ENCODE measurements at places on chromosomes 2 and 18.

- no peak overlapping the region for H3K27ac ChIP-seq
- no peaks in the 10 kb centered on the region for H3K36me3 ChIP-seq
- H3K27me3 ChIP-seq, result peaks cover 1% of the 10 kb centered on the region
- DNase-seq, result no peak
Measured at GRCh38 chr2:129656081-129656598, 323.3 kb upstream of the RAB6C start.

DNA sequence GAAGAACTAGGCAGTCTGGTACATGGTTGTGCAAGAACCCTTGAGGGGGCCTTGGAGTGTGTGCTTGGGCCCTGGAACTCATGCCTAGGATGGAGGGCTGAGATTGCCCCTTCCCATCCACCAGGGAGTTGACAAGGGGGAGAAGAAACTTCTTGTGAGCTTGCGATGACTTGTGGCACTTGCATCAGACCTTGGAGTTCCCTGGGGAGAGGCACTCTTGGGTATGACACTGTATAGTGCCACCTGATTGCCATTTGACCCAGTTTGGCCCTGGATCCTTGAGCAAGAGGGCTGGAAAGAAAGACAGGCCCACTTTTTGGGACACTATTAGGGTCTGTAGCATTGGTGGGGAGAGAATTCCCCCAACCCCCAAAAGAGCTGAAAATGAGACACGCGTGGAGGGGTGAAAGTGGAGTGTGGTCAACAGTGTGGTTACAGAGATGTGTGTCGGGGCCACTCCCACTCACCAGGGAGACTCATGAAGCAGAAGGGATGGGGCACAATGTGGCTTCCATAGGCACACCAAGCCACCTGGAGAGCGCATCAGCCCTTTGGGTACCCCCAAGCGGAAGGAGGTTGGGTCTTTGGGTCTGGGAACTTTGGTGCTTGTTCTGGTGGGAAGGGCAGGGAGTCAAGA is 101.3 kb downstream of the MSH2 start:
- peaks cover 11% of the 10 kb centered on the region for H3K36me3 ChIP-seq
- DNase-seq, result no peak
- no peaks in the 10 kb centered on the region for H3K27me3 ChIP-seq
- H3K4me1 ChIP-seq, result peaks cover 8% of the 10 kb centered on the region
- no peak overlapping the region for H3K27ac ChIP-seq

GRCh38 chr2:152221839-152222238 is 46.3 kb upstream of the STAM2 start:
- H3K4me3 ChIP-seq, result no peak overlapping the region
- no peaks in the 10 kb centered on the region for H3K36me3 ChIP-seq
- no peaks in the 10 kb centered on the region for H3K4me1 ChIP-seq

GRCh38 chr2:180010701-180011100 is 3.6 kb upstream of the CWC22 start:
- H3K27ac ChIP-seq, result peak overlapping the region; percentile 6
- H3K4me1 ChIP-seq, result peaks cover 10% of the 10 kb centered on the region
- no peak overlapping the region for H3K4me3 ChIP-seq

DNA sequence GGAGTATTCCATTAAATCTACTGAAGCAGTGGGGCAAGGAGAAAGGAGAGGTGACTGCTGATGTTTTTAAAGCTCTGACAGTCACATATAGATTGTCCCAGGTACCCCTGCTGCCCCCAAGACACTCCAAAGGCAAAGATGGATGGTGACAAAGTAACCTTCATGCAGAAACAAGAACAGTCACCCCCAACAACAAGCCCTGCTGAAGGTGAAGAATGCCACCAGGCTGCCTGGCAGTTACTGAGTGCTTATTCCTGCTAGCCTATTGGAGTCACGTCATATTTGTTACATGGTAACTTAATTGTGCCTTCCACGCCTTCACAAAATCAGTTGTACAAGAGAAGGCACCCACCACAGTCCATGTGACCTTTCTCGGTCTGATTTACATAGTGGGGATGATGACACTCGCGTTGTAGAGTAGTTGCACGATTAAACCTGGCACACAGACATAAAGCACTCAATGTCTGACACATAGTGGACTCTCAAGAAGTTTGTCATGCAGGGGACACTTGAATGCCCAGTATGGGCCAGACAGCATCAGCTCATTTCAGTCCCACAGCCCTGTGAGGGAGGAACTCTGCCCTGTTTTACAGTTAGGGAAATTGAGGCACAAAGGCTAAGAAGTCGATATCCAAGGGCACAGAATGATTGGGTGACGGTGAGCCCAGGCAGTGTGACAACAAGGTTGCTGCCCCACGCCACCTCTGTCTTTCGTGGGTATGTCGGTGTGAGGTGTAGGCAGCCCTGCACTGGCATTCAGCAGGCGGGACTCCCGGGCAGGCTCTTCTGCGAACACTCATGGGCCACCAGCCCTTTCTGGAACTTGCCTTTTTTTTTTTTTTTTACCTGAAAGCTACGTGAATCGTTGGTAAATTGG is 62.7 kb downstream of the ZCCHC2 start:
- peaks cover 15% of the 10 kb centered on the region for H3K36me3 ChIP-seq
- no peaks in the 10 kb centered on the region for H3K27me3 ChIP-seq
- H3K4me1 ChIP-seq, result peaks cover 39% of the 10 kb centered on the region
- no peak overlapping the region for H3K4me3 ChIP-seq
- DNase-seq, result peak; percentile 80
- peak overlapping the region; percentile 91 for H3K27ac ChIP-seq

DNA sequence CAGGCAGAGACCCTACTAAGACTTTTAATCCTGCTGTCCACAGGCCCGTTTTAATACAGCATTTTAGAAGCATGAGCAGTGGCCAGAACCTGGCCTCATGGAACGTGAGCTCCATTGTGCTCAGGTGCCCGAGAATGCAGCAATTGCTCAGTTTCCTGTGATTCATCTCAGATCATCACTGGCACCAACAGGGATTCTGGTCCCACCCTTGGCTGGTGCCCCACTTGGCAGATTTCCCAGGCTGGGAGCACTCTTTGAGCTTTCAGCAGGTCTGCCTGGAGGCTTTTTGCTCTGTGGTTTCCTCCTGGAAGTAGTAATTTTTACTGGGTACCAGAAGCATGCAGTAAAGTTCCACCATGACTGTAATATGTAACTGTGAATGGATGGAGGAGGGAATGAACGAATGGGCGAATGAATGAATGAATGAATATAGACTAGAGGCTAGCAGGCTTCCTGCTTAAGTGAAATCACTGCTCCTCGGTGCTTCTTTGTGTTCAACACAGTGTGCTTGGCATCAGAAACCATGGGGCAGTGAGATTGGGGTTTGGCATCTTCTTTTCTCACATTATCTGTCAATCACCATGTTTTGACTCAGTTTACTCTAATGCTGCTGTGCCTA is 312.9 kb downstream of the PRKCE start:
- H3K36me3 ChIP-seq, result no peaks in the 10 kb centered on the region
- H3K4me3 ChIP-seq, result no peak overlapping the region
- H3K4me1 ChIP-seq, result peaks cover 14% of the 10 kb centered on the region
- H3K27me3 ChIP-seq, result no peaks in the 10 kb centered on the region
- no peak overlapping the region for H3K27ac ChIP-seq

DNA sequence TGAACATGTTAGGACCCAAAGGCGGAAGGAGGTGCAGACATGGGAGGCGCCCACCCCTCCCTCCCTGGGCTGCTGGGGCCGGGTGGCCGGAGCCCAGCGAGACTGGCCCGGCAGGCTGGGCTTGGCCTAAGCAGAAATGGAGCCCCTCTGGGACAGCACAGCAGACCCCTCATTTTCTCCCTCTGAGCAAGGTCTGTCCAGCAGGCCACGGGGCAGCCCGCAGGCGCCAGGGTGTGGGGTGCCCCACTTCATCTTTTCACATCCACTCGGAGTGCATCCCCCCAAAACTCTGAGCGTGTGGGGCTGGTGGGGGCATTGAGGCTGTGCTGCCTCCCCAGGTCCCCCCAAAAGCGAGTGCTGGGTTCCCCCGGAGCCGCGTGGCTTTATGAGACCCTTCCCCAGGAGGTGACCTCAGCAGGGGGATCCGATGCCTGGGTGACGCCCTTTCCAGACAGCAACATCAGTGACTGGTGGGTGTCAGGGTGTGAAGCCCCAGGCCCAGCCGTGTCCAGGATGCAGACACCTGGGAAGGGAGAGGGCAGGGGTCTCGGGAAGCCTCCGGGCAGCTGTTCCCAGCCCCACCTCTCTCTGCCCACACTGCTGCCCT is 36.7 kb upstream of the GPC1 start:
- peaks cover 17% of the 10 kb centered on the region for H3K4me1 ChIP-seq
- H3K27ac ChIP-seq, result no peak overlapping the region
- no peaks in the 10 kb centered on the region for H3K27me3 ChIP-seq
- no peak for DNase-seq

GRCh38 chr18:76203552-76203951 is 291.5 kb downstream of the ZNF516 start:
- H3K4me3 ChIP-seq, result no peak overlapping the region
- no peak for DNase-seq
- peaks cover 14% of the 10 kb centered on the region for H3K27me3 ChIP-seq
- no peaks in the 10 kb centered on the region for H3K4me1 ChIP-seq
- no peak overlapping the region for H3K27ac ChIP-seq

- no peak for DNase-seq
- no peaks in the 10 kb centered on the region for H3K4me1 ChIP-seq
- peaks cover 13% of the 10 kb centered on the region for H3K27me3 ChIP-seq
- no peak overlapping the region for H3K27ac ChIP-seq
- H3K4me3 ChIP-seq, result no peak overlapping the region
Measured at GRCh38 chr2:95734976-95735890, 143.4 kb downstream of the TRIM43 start.

GRCh38 chr2:3434654-3435053 is 55.2 kb downstream of the TRAPPC12 start:
- DNase-seq, result no peak
- peaks cover 10% of the 10 kb centered on the region for H3K36me3 ChIP-seq
- no peak overlapping the region for H3K4me3 ChIP-seq
- no peak overlapping the region for H3K27ac ChIP-seq

- no peak for DNase-seq
- no peak overlapping the region for H3K4me3 ChIP-seq
- peaks cover 2% of the 10 kb centered on the region for H3K4me1 ChIP-seq
- peaks cover 30% of the 10 kb centered on the region for H3K36me3 ChIP-seq
Measured at GRCh38 chr2:172613040-172613439, 57.1 kb downstream of the PDK1 start.

- H3K36me3 ChIP-seq, result no peaks in the 10 kb centered on the region
- DNase-seq, result no peak
- peaks cover 2% of the 10 kb centered on the region for H3K4me1 ChIP-seq
- H3K4me3 ChIP-seq, result no peak overlapping the region
Measured at GRCh38 chr2:102342888-102343287, 12.7 kb upstream of the IL18R1 start.

DNA sequence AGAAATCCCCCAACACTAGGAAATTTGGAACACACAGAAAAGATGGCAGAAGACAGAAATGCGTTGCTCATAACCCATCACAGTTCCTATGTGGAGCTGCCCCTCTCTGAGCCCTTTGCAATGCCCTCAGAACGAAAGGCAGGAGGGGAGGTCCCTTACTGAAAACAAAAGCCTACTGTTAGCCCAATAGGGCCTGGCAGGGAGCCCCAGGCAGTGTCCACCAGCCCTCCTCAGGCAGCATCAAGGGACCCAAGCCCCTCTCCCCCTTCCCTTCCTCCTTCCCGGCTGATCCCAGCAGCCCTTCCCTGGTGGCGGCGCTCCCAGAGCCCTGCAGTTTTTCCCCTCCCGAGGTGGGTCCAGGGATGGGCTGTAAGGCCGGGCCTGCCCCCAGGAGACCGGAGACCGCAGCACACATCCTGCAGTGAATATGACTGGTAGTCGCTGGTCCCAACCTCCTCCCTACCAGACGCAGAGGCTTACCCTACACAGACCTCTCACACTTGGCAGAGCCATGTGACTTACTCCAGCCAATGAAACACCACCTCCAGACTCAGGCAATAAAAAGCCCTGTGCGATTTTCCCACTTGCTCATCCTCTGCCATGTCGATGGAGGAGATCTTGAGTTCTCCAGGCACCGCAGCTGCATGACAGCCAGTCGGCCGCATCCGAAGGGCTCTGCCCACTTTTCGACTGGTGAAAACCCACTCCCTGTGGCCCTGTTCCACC is 19.4 kb upstream of the DUSP2 start:
- H3K27me3 ChIP-seq, result no peaks in the 10 kb centered on the region
- peak overlapping the region; percentile 82 for H3K4me3 ChIP-seq
- H3K27ac ChIP-seq, result peak overlapping the region; percentile 100
- peaks cover 13% of the 10 kb centered on the region for H3K36me3 ChIP-seq

DNA sequence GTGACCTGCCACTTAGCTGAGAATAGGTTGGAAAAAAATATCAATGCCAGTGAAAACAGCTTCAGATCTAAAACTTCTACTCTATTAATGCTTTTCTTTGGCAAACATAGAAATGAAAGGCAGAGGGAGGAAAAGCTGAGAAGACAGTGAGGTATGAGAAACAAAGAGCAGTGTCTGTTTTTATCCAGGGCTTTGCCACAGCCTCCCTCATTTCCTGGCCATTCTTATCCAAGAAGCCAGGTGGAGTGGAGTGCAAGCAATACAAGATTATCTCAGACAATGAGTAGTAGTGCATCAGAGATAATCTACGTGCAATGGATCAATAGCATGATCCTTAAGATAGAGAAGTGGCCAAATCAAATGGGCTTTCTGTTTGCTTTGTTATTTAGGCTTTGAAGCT is 808.7 kb upstream of the PIK3C3 start:
- no peaks in the 10 kb centered on the region for H3K4me1 ChIP-seq
- DNase-seq, result no peak
- H3K36me3 ChIP-seq, result no peaks in the 10 kb centered on the region
- H3K4me3 ChIP-seq, result no peak overlapping the region

- no peaks in the 10 kb centered on the region for H3K36me3 ChIP-seq
- no peak for DNase-seq
- H3K4me1 ChIP-seq, result peaks cover 7% of the 10 kb centered on the region
- peaks cover 5% of the 10 kb centered on the region for H3K27me3 ChIP-seq
- H3K4me3 ChIP-seq, result no peak overlapping the region
- H3K27ac ChIP-seq, result no peak overlapping the region
Measured at GRCh38 chr18:54616220-54616848, 25.3 kb downstream of the DYNAP start.

DNA sequence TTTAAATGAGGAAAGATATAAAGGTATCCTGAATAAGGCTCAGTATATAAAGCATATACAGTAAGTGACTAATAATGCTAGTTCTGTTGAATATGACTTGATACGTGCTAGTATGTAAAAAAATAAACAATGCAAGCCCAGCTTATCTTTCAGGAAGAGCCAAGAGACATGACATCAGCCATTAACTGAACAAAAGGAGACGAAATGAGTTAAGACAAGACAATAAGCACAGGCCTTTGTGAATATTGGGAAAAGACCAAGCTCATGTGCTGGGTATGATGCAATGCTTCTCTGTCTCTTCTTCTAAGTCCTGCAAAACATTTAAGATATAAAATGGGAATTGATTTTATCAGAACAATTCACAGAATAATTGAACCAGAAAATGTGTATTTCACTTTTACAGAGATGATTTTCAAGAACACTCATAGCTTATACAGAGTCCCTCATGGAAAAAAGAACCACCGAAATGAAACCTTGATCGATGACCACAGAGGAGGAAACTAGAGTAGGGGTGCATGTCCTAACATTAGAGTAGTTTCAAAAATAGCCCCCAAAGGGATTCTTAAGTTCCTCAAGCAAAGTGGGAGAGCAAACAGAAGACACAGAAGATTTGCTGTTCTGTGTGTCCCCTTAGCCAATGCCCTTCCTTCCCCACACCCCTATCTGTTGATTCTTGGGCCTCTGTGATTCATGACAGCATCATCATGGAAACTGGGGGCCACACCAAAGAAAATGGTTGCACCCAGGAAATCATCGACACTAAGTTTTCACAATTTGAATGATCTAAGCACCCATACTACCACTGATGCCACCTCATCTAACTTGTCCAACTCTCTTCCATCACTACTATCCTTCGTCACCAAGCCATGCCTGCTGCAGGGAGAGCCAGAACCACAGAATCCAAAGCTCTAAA is 68.0 kb upstream of the CRIM1 start:
- no peak overlapping the region for H3K4me3 ChIP-seq
- peak overlapping the region; percentile 64 for H3K27ac ChIP-seq
- H3K4me1 ChIP-seq, result peaks cover 17% of the 10 kb centered on the region

GRCh38 chr2:147843864-147844696 is 749 bp upstream of the ACVR2A start:
- H3K36me3 ChIP-seq, result peaks cover 2% of the 10 kb centered on the region
- DNase-seq, result peak; percentile 93
- peaks cover 14% of the 10 kb centered on the region for H3K27me3 ChIP-seq
- peak overlapping the region; percentile 77 for H3K27ac ChIP-seq

Measured in activated CD4-positive, alpha-beta T cell treated with anti-CD3 and anti-CD28 coated beads for 36 hours (primary cell).